ENCODE measurements at places on chromosomes 5 and 9.

GRCh38 chr5:72474046-72474500, 33.1 kb downstream of the ZNF366 start:
- no peak for DNase-seq

DNA sequence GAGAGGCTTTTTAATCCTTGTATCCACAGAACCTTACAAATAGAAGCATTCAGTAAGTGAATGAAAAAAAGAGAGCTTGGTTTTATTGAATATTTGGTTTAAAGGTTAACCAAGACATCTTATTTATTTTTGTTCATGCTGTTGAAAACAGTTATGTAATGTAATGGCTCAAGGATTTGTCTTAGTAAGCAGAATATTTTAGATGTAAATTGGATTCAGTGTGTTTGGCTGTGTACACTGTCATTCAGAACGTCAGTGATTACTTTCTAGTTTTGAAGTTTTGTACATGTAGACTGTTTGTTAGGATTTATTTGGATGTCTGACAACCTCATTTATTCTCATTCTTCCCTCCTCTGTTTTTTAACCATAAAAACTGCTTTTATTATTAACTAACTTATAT, 31.3 kb downstream of the KCNN2 start:
- no peak for DNase-seq

- DNase-seq, result no peak
Measured at GRCh38 chr5:14457476-14457875, 124.1 kb upstream of the OTULINL start.

DNA sequence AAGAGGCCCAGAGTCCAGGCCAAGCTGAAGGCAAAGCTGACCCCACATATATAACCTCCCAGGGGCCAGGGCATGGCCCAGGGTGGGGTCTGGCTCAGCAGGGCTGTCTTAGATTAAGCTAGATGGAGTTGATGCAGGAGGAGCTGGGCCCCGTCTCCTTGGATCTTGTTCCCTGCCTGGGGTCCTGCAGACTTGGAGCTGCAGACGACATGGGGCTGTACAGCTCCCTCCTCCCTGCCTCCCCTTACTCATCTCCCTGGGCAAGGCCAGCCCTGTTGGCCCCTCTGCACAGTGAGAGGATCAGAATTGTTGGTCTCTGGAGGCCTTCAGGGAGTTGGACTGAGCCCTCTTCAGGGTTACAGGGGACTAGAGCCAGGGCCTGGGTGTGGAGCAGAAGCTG, 134.9 kb downstream of the RGS3 start:
- no peak for DNase-seq

DNA sequence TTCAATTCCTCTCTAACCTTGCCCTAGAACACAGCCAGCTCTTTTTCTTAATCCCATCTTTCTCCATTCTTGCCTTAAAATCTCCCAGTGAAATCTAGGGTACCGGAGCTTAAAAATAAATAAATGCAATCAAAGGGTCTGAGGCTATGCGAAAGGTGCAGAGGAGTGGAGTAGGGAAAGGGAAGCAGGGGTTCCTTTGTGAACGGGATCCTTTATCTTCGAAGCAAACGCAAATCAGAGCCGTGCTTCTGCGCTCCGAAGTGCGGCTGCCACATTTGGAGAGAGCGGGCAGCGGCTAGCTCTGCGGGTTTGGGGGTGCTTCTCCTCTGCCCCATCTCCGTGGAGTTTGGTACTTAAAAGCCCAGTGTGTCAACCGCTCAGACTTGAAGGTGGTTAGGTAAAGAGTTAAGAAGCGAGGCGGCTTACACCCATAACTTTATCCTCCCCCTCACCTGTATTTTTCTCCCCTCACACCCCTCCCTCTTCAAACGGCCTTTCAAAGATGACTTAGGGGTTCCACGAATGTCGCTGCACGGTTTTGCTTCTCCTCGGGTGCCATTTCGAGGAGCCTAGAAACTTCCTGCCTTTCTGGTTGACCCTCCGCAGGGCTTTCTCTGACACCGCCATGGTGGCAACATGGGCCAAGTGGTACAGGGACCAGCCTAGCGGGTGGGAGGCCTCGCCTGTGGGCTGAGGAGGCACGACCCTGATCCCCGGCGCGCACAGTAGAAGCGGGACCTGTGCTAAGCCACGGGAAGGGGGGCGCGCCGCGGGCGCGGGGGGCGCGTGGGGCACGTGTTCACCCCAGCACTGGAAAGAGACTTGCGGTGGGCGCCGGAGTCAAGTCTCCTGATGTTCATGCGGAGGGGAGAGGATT, 31.7 kb upstream of the NFIB start:
- no peak for DNase-seq

GRCh38 chr9:93814077-93814956, 140.8 kb downstream of the BARX1 start:
- no peak for DNase-seq

DNA sequence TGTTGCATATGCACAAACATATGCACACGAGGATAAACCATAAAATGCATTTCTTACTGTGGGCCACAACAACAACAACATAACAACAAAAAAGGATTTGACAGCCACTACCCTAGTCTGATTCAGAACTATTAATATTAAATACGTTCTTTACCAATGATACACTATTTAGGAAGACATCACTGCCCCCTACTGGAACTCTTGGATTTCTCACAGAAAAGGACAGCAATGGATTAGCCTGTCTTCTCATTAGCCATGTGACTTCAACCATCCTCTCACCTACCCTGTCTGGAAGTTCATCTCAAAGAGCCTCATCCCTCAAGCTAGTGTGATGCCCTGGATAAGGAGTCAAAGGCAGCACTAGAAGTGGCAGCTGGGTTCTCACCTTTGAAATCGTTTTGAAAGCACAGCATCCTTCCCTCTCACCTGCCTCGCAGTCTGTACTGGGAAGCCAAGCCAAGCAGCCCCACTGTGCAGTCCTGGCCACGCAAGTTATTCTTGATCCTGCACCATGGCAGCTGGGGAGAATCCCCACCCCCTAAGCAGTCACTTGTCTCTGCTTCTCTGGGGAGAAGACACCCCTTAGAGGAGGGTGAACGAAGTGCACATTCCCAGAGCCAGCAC, 64.6 kb downstream of the SH3TC2 start:
- peak; percentile 75 for DNase-seq

DNA sequence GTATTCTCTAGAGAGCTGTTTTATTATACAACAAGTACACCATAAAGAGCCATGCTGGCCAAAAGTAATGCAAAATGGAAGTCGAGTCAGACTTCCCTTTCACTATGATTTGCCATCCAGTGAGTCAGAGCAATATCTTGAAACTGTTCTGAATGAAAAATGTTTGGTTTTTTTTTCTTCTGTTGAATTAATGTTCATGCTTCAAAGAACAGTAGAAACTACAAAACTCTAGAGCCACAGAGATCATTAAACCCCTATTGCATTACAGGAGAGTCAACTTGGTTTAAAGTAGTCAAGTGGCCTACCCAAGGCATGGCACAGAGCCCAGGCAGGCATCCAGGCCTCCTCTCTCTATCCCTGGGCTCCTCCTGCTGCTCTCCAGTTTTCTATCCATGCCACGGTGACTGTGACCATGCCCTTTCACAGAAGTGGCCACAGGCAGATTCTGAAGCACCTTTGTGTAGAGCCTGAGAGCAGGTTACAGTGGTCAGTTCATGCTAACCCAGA, 358.9 kb downstream of the DEPDC1B start:
- DNase-seq, result peak; percentile 25

DNA sequence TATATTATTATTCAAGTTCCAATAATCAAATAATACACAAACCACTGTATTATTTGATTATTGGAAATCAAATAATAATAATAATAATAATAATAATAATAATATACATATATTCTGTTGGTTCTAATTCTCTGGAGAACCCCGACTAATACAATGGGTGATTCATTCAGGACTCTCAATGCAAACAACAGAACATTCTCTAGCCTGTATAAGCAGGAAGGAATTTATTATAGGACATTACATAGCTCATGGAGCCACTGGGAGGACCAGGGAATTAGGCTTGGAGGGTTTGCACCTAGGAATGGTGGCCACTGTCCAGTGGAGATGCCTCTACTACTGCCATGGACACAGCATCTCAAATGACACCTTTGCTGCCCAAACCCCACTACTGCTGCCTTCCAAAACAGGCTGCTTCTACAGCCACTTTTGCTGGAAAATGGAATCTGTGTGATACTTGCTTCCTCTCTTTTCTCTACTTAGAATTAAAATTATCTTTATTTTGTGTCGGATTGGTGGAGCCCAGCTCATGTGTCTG, 25.9 kb downstream of the PTGS1 start:
- DNase-seq, result peak; percentile 67

DNA sequence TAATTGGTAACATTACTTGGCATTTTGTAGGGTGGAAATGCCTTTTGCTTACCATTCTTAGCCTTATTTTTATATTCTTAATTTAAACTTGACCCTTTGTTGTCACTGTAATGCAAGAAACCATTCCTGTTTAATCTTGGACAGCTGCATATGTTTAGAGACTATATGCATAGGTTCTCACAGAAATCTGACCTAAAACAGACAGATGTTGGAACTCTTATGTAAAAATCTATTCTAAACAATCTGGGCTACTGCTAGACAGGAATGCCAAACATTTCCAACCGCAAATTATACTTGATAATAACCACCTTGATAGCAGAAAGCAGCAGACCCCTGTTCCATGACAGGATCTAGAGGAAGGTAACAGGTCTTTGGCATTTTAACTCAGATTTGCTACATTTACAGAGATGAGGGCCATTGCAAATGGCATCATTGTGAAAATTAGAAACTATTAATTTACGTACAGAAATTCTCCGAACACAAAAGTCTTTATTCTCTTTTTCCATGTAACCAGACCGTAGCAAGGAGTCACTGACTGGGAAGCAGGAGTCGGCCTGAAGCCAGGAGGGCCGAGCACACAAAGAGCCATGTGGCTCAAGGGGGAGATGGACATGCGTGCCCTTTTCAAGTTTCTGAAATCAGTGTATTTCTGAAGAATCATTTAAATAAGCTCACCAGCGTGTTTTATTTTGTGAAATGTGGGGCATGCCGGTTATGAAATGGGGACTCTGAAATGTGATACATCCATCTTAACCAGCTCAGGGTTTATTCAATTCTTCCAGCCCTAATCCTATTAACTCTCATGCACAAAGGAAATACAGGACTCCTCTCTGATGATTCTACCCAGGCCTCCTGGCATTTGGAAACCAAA, 139.3 kb downstream of the AOPEP start:
- DNase-seq, result no peak

- no peak for DNase-seq
Measured at GRCh38 chr9:137354153-137354844, 52.2 kb upstream of the NRARP start.

GRCh38 chr5:157535042-157535865, 40.3 kb downstream of the ADAM19 start:
- DNase-seq, result no peak

DNA sequence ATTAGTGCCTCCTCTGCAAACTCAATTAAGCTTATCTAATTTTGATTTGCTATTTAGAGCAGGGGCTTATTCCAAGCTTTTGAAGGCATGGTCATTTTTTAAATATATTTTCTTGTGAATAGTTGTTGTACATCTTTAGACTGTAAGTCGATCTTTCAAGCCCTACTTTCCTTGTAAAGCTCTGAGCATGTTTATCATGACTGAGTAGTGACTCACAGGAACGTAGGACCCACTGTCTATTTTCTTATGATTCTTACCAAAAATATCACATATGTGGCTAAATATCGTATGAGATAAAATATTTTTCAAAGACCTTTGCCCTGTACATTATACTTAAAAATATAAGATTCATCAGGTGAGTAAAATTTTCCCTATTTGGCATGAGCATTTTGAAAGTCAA, 440.4 kb upstream of the GRIN3A start:
- DNase-seq, result no peak

- no peak for DNase-seq
Measured at GRCh38 chr5:14331386-14331781, 188.2 kb downstream of the TRIO start.

DNA sequence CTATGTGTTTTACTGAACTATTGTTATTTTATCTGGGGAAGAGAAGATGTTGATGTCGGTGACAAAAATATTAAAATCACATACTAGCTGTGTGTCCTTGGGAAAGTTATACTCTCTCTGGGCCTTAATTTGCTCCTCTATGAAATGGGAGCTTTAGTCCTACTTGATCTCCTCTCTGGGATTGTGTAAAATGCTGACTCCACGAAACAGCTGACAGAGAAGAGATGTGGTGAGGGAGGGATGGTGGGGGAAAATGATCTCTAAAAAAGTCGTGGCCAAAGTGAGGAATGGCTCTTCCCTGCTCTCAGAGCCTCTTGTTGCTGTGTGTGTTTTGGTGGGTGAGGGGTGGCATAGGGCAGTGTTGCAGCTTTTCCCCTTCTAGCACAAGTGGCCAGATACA, 173.7 kb downstream of the MELK start:
- DNase-seq, result no peak

GRCh38 chr5:98679963-98680362, 93.5 kb upstream of the RGMB start:
- no peak for DNase-seq

- DNase-seq, result no peak
Measured at GRCh38 chr9:18534611-18535010, 60.7 kb downstream of the ADAMTSL1 start.

DNA sequence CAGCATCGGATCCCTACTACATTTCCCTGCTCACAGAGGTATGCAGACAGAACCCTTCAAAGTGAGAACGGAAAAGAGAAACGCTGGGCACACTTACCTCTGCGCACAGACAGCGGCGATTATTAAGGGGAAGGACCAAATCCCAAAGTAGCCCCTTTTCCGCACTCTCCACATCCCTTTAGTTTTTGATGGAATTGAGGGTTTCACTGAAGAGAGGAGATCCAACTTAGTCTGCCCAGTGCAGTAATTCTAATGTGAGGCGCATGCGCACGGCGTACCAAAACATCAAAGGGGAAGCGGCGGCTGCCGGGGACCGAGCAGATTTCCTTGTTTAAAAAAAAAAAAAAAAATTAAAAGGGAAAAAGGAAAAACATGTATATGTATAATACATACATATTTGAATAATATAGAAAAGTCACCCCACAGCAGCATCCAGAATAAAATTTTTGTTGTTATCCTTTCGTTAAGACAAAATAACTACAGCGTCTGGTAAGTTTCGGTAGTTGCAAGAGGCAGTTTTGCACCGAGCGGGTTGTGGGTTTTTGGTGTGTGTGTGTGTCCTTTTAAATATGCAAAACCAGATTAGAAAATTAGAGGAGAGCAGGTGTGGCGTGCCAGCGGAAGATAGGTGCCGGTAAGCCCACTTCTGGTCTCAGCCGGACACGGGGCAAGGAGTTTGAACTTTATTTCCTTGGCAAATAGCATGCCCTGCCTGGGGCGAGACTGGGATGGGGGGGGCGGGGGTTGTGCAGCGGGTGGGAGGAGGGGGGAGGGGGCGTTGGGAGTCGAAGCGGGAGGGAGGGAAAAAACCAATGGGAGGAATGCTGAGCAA, at the start of gene GABRB2:
GABRB2 (minus strand) TSS at position 256 of the 832 bp plus-strand sequence; CDS start at position 174, 82 bp downstream.
- peak; percentile 28 for DNase-seq

GRCh38 chr9:91885746-91886413, 64.1 kb downstream of the ROR2 start:
- DNase-seq, result no peak

GRCh38 chr9:130214776-130215340, 42.7 kb downstream of the NCS1 start:
- DNase-seq, result no peak

GRCh38 chr9:129930743-129931142, 95.5 kb downstream of the USP20 start:
- DNase-seq, result no peak

GRCh38 chr5:139924294-139925215, 118.5 kb downstream of the NRG2 start:
- no peak for DNase-seq
